ENCODE measurements at places on chromosomes 4 and X. TPM values are rescaled to one million over a fixed set of nuclear protein-coding genes. Genes with fewer than 3 reads are reported as not detected.

Gene RHOH
- under 0.01 TPM for total RNA-seq

Gene TCEAL4
- total RNA-seq: 45.3 TPM

DNA sequence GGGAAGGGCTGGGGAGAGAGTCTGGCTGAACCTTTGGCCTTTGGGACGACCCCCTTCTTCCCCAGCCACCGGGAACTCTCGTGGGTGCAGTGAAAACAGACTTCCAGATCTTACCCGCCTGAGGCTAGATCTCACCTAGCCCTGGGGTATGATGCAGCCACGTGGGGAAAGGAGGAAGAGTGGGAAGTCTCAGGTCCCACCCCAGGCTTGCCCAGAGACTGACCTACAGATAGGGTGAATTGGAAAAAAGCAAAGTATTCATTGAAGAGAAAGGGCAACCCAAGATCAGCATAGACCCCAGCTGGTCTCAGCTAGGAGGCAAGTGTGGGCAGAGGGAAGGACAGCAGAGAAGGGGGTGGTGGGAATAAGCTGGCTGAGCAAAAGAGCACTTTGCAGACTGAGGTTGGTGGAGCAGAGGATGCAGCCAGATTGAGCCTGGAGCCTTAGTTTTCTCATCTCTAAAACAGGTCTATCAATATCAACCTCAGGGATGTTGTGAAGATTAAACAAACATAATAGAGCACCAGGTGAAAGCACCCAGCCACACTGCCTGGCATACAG is 4.2 kb upstream of the EFNB1 start:
- DNase-seq: no peak

- DNase-seq: no peak
Observed at GRCh38 chrX:13654116-13654515, 1.2 kb downstream of the TCEANC start.

GRCh38 chrX:31609130-31609529 is 537.3 kb upstream of the FTHL17 start:
- peak; percentile 84 for DNase-seq

DNA sequence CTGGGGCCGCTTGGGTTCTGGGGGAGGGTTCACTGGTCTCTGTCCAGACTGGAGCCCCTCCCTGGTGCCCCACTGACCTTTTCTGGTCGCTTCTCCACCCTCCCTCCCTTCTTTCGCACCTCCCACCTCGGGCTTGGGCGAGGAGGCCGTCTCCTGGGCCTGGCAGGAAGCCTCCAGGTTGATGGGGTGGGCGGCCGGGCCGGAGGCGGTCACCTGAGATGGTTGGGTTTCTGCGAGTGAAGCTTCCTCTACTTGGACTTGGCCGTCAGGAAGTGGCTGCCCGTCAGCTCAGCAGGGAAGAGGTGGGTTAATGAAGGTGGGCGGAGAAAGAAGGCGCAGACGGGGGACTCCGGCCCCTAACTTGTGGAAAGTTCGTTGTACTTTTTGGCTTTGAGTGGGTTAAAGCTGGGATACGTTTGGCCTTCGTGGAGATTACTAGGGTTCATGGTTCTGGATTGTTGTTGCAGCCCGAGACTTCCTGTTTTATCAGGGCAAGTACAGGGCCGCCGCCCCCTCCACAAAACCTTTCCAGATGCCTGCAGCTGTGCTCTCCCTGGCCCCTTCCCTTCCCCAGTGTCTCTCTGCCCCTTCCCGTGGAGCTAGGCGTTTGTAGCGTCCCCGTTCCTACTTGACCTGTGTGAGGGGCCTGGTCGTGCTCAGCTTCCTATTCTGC is 1.2 kb downstream of the AKAP17A start:
- peak; percentile 60 for DNase-seq

- peak; percentile 62 for DNase-seq
Observed at GRCh38 chr4:158255727-158256324, 45.5 kb downstream of the TMEM144 start.

DNA sequence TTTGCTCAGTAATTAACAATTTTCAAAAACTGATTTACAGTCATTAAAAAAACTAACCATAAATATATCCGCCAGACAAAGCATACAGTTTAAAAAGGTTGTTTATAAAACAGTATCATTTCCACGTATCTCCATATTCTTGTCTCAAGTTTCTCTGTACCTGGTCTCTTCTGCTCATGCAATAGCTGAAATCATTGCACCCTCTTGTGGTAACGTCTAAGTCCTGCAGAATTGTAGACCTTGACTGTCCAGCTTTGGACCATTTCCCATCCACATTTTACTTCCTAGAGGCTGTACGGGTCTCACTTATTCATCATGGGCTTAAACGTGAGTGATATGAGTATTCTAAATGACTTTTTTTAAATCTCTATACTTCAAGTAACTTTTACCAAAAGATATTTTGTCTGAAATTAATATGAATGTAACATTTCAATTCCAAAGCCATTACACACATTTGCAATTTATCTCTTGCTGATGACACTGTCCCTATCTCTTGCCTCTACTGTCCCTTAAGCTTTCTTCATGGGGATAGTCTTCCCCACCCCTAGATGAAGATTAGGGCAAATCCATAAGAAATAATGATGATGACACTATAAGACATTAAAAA is 118.5 kb downstream of the BTC start:
- peak; percentile 74 for DNase-seq

Gene CT47B1
- not detected for total RNA-seq

GRCh38 chrX:110866421-110866820 is 70.8 kb upstream of the CHRDL1 start:
- peak; percentile 53 for DNase-seq

DNA sequence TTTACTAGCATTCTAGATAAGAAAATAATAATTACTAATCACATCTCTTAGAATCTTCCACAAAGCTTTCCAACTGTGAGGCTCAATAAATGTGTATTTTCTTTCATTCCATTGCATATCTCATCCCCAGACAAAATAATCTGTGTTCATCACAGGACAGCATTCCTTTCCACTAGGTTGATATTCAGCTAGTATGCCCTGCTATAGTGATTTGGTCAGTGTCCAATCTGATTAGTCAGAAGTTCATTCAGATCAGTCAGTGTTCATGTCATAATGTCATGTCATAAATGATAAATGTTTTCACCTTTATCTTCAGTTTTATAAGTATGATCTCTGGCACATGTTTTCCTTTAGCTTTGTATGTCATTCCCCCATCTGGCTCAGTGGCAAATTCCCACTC is 611.4 kb downstream of the KCTD8 start:
- no peak for DNase-seq

Gene NLGN4X
- total RNA-seq: 0.86 TPM

GRCh38 chr4:94389595-94390267 is 47.1 kb upstream of the HPGDS start:
- DNase-seq: no peak

Gene PABPC1L2A
- not detected for total RNA-seq

DNA sequence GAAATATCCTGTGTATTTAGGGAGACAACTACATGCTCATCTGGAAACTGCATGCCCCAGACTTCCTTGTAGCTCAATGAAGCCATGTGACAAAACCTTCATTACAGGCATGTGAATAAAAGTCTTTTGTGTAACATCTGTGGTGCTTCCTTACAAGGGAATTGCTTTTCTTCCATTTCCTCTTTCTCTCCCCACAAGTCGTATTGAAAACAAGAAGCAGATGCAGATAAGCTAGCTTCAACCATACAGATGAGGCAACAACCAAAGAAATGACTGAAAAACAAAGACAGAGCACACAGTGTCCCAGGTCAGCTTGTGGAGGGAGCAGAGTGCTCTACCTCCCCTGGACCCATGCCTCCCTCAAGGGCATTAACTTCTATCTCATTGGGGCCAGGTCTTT is 115.8 kb upstream of the INPP4B start:
- peak; percentile 49 for DNase-seq

Gene PDLIM5
- 370 TPM for total RNA-seq

GRCh38 chr4:32771491-32771890 is 2051.3 kb downstream of the PCDH7 start:
- no peak for DNase-seq

Gene KIAA1210
- total RNA-seq: not detected

DNA sequence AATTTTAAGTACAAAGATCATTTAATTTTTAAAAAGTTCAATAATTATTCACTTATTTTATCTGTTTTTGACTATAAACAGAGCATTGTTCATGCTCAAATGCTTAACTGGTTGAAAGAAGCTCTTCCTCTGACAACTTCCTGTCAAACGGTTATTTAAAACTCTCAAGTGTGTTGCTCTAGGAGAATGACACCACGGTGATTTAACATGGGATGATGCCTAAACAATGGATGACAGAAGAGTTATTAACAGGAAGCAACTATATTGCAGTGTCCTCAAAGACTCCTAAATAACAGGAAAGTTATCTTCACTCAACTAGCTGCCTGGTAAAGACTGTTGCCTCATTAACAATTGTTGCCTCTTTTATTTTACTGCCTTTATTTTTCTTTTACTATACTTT is 509.6 kb downstream of the PACRGL start:
- DNase-seq: no peak

- DNase-seq: no peak
Observed at GRCh38 chr4:141706445-141706844, 70.1 kb downstream of the IL15 start.

DNA sequence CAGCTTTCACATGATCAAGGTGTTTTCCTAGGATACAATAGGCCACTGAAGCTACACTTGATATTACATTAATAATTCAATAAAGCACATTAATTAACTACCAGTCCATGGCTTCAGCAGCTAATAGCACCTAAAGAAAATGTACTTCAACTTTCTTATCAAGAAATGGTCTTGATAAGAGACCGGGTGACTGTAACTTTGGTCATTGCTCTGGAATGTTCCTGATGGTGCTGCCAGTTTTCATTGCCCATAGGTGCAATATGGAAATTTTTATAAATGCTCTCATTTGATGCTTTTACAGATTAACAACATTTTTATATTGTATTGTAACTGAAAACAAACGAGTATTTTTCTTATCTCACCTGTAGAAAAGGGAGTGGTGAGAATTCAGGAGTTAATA is 165.4 kb downstream of the SHROOM3 start:
- DNase-seq: no peak

GRCh38 chrX:16705370-16705769 is 7.1 kb downstream of the CTPS2 start:
- no peak for DNase-seq

GRCh38 chr4:184237612-184238011 is 19.9 kb upstream of the ENPP6 start:
- DNase-seq: peak; percentile 6

Gene P2RY8
- not detected for total RNA-seq

- DNase-seq: peak; percentile 15
Observed at GRCh38 chr4:187491959-187492358, 503.6 kb upstream of the ZFP42 start.

Gene SPIN2B
- total RNA-seq: 6.1 TPM

Gene SAGE1
- total RNA-seq: not detected

DNA sequence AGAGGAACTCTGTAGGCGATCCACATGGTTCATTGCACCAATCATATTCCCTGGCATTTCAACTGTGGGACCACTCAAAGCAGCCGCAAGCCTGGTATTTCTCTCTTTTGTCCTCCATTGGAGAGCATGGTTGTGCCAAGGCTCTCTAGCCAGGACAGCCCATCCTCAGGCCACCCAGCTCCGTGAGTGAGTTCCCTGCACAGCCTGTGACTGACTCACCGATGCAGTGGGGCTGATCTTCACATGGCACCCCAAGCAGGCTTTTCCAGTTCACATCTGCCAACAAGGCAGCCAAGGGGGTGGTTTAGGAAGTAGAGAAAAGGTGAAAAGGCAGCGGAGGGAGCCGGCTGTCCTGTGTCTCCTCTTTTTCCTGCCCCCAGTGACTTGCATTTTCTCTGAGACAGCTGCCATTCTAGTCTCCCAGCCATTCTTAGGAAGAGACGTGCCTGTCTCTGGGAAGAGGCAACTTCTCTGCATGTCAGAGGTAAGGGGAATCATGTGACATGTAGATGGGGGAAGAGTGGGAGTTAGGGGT is 69.2 kb downstream of the MID1IP1 start:
- DNase-seq: no peak

- DNase-seq: no peak
Observed at GRCh38 chr4:14831416-14831815, 170.9 kb upstream of the CPEB2 start.

GRCh38 chr4:149113804-149114430 is 671.7 kb upstream of the NR3C2 start:
- peak; percentile 18 for DNase-seq

- no peak for DNase-seq
Observed at GRCh38 chr4:76280488-76281441, 25.8 kb upstream of the STBD1 start.

GRCh38 chr4:56755901-56756300 is 65.6 kb downstream of the SPINK2 start:
- DNase-seq: peak; percentile 67

Gene TLR1
- total RNA-seq: 0.32 TPM

DNA sequence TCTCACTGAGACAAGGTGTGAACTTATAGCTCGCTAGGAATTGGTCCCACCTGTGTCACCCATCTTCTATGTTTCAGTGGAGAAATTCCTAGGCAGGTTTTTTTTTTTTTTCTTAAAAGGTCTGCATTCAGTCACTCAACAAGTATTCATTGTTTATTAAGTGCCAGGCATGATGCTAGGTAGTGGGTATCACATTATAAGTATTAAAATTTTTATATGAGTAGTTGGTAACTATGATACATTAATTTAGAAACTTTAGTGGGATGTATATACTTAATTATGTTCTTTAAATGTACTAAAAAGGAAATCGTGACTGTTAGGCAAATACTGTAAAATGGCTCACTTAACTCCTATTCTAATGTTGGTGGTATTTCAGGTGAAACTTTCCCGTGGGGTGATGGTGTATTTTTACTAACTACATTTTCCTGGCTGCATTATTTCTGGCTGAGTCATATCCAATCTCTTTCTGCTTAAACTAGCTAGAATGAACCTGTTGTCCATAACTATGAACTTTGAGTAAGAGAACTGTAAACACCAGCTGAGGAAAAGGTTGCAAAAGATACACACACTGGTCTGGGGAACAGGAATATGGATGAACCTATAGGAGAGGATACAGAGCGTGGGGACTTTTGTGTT is 49.3 kb upstream of the MED14 start:
- DNase-seq: peak; percentile 17

Gene SPRY1
- total RNA-seq: 14.8 TPM

DNA sequence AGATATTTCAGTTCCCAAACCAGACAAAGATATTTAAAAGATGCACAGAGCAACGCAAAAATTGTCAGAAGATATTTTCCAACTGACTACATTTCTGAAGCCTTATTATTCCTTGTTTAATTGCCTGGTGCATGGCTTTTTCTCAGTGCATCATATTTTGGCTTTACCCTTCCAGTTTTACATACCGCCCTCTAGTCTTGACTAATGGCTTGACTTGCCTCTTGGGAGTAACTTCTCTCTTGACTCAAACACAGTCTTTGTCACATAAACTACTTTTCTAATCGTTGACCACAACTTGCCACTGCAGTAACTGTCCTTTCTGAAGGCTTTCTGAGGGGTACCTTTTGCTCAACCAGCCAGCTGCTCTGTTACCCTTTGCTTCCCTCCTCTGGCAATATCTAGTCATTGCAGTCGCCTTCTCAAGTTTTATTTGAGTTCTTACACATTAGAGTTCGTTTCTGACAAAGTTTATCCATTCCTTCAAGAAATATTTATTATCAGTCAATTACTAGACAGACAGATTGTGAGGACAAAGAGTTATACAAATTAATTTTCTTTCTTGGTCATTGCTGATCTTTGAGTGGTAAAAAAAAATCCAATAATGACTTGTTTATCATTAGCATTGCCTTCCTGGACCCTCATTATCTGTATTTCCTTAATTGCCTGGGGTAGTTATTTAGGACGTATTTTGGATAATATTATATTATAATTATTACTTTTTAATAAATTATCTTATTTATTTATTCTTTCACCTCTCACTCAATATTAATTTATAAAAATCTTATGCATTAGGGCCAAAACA is 506.9 kb upstream of the PCDH10 start:
- peak; percentile 16 for DNase-seq

All from fibroblast of villous mesenchyme (primary cell).